ENCODE measurements at places on chromosomes 11 and 22.

- DNase-seq: no peak
These were observed 45.5 kb downstream of the ARFGAP2 start for GRCh38 chr11:47131136-47131535.

- DNase-seq: no peak
These were observed 26.1 kb downstream of the GDPD5 start for GRCh38 chr11:75499423-75500190.

DNA sequence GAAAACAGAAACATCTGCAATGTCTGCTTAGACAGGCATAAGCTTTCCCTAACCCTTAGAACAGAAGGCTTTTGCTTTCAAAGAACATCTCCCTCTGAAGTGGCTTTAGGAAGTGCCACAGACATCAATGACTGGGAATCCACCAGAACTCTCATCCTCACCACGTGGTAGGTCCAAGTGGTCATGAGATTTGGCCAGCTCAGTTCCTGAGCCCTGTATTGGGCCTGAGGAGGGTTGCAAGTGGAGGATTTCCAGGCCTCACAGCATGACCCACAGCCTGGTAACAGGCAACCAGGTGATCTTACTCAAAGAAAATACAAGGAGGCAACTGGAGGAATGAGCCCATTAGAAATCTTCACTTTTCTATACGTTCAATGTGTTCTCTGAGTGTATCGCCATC is 1.6 kb downstream of the CASP1 start:
- DNase-seq: no peak

GRCh38 chr11:29159552-29160465 is 857.0 kb downstream of the KCNA4 start:
- DNase-seq: no peak

DNA sequence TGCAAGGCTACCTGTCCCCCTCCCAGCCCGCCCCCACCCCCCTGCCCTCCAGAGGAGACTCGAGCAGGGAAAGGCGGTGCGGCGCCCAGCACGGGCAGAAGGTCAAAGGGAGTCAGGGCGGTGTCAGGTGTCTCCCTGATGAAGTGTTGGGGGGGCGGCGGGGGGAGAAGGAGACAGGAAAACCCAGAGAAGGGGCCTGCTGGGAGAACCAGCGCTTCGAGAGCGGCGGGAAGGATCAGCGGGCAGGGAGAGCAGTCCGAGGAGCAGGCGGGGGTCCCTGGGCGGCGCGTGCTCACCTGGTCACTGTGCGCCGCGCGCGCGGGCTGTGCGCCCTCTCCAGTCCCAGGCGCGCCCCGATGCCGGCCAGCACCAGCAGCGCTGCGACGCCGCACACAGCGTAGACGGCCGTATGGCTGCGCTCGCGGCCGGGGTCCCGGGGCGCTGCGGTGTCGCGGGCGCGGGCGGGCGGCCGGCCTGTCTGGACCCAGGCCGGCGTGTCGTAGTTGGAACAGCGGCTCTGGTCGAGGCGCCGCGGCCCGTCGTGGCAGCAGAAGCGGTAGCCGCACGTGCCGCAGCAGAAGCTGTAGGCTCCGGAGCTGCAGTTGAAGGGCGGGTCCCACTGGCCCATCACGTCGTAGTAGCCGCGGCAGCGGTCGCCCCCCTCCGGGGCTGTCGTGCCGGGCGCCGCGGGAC is 886 bp downstream of the SHISA8 start:
- no peak for DNase-seq

- DNase-seq: no peak
These were observed 7.6 kb upstream of the JHY start for GRCh38 chr11:122874991-122875390.

DNA sequence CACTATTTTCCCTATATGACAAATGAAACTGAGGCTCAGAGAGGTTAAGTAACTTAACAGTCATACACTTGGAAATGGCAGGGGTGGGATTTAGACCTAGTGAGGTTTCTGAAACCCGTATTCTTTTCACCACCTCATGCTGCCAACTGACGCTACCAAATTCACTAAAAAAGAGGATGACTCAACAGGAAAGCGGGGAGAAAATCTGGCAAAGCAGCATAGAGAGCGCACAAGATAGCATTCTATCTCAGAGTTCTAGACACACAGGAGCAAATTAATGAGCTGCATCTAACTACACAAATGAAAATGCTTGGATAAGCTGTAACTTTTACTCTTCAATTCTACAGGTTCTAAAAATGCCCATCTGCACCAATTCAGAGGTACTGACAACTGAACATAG is 136.4 kb downstream of the RBFOX2 start:
- DNase-seq: no peak

- DNase-seq: no peak
These were observed 55.8 kb downstream of the CLMP start for GRCh38 chr11:123139206-123139605.

- DNase-seq: peak; percentile 38
These were observed 482 bp downstream of the DDX17 start for GRCh38 chr22:38505541-38506117.

GRCh38 chr11:82225930-82226329 is 507.7 kb downstream of the FAM181B start:
- no peak for DNase-seq

GRCh38 chr11:57571606-57572005 is 4.1 kb upstream of the UBE2L6 start:
- no peak for DNase-seq

- DNase-seq: no peak
These were observed 99.0 kb downstream of the AMOTL1 start for GRCh38 chr11:94866936-94867795.

GRCh38 chr11:118048472-118049370 is 28.2 kb upstream of the TMPRSS4 start:
- DNase-seq: no peak
